Effector memory CD4-positive, alpha-beta T cell (primary cell): ENCODE measurements at places on chromosomes 1 and 21.

GRCh38 chr21:34583926-34584563, 30.9 kb downstream of the RCAN1 start:
- DNase-seq, result no peak

DNA sequence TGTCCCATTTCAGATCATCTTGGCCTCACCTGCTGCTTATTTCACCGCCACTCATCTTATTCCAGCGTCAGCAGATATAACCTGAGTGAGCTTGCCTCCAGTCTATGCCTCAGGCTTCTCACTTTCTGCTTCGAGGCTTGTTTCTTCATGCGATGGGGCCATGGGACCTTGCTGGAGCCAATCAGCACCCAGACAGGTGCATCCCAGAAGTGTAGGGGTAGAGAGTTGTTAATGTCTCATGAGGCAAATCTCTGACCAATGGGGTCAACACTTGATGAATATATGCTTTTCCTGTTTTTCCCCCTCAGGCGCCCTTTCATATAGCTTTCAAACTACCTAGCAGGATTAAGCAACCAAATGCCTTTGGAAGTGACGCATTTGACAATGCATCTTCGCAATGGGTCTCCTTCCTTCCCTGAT, 935 bp upstream of the YIPF1 start:
- DNase-seq, result no peak

DNA sequence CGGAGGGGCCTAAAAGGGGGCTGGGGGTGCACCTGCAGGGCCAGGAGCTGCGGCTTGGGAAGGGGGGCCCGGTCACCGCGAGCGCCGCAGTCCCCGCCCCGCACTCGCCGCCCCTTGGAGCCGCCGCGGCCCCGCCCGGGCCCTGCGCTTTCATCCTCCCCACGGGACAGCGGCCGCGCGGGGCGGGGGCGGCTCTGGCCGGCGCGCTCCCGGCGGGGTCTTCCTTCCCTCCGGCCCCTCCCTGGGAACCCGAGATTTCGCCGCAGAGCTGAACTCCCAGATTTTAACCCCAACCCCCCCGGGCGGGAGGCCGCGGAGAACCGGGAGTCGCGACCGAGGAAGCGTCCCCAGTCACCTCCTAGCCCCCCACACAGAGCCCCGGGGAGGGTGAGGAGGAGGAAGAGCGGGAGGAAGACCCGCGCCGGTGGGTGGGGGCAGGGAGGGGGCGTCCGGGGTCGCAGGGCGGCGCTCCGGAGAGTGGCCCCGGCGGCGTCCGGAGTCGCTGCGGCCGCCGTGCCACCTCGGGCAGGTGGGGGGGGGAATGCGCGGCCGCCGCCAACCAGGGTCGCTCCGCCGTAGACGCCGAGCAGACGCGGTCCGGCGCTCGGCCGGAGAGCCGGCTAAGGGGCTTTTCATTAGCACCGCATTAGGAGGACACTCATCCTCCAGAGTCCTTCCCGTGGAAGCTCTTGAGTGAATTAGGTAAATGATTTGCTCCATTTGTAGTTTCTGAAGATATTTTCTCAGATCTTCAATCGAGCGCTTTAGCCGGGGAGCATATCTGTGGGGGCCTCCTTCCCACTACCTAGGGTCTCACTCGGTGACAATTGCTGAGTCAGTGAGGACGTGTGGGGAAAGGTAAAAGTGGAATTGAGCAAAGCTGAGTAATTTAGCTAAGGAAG, 31.6 kb upstream of the NFIA start:
- no peak for DNase-seq

GRCh38 chr1:181104790-181105133, 16.3 kb downstream of the IER5 start:
- peak; percentile 30 for DNase-seq

- no peak for DNase-seq
Measured at GRCh38 chr1:230050973-230051735, 15.9 kb upstream of the GALNT2 start.
